Hindlimb muscle (tissue), 1 donor: ENCODE measurements at places on chromosomes 6 and 20.

DNA sequence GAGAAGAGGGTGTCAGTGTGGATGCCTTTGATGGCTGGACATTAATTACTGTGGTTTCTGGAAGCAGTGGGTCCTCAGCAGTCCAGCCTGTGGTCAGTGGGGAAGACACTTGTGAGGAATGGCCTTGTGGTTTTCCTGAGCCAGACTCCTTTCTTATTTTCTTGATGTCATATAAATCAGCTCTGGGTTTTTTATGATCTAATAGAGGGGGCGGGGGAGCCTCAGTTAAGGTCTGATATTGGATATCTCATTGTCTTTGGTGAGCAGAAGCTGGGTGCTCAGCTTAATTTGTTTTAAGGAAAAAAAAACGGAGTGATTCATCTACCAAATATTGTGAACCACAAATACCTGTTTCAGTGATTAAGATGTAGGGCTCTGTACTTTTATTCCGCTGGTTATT lies 62.1 kb downstream of the OTOR start:
- DNase-seq, result no peak

DNA sequence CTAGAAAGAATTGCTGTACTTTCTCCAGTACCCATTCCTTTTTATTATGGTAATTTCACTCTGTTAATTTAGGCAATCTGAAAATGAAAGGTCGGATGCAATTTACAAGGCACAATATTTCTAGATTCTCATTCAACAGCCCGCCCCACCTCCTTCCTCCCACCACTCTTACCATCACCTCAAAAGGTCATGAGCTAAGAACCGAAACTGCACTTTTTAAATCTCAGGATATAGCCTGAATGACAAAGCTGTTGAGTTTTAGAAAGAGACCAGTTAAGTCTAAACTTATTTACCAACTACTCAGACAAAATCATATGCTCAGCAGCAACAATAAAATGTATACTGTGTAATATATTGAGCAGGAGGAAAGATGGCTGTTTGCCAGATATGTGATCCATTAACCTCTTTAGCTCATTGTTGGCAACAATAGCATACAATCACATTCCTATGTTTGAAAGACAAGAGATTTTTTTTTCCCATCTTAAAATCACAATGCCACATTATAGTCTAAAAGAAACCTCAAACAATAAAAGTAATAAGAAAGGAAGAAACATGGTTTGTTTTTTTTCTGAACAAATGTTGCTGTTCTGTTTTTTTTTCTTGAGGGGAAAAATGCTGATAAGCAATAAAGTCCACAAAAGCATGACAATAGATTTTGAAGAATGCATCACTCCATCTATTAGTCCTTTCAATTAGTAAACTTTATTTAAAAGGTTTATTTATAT lies 1.6 kb upstream of the HS3ST5 start:
- no peak for DNase-seq

- DNase-seq, result no peak
These were observed 19.8 kb upstream of the LMBRD1 start for GRCh38 chr6:69816569-69816968.

DNA sequence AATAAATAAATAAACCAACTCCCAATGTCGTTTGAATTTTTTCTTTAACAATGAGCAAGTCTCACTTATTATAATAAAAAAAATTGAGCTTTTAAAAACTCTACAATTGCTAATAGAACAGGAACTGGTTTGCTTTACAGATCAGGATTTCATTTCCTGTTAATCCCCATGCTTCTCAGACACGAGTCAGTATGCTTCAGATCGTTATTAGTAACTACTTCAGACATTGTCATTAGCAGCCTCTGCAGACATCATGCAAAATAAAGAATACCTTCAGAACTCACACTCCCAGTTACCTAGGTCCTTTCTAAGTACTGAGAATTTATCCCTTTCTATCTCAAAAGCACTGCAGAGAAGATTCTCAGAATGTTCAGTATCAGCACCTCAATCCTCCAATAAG lies 10.0 kb upstream of the FAM210B start:
- DNase-seq, result no peak

DNA sequence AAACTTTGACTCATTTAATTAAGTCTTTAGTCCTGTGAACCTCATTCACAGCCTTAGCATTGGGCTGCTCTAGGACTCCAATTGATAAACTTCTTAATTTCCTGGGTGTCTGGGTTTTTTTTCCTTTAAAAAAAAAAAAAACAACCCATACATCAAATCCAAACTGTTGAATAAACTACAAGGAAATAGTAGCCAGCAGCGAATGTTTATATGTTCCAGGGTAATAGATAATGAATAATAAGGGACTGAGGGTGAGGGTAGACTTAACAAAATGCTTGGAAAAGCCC lies 563.5 kb upstream of the AGPAT4 start:
- no peak for DNase-seq

DNA sequence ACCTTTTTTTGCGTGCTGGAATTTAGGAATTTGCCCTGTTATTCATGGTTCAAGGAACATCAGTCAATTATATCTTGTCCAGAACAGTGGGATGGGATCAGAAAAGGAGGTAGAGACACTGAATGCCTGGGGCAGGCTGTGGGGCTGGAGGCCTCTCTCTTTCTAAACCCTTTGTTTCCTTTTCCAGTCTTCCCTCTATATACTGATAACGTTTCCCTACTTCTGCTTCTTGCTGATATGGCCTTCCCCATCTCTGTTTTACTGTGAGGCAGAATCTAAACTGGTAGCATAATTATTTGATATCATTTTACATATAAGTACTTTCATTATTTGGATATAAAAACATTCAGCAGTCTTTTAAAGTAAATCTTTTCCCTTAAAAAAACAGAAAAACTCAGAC lies 67.5 kb downstream of the DNAH8 start:
- DNase-seq, result no peak

DNA sequence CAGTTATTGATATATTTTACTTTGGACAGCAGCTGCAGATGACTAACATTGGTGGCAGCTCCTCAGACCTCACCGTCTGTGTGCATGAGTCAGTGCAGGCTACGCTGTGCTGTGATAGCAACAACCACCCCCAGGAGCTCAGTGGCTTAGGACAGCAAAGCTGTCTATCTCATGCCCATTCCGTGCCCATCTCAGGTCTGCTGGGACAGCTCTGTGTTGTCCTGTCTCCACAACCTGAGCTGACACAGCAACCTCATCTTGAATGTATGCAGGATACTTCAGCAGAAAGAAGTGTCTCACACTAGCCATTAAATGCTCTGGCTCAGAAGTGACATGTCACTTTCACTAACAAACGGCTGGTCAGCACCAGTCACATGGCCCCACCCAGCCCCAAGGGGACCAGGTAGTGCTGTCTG lies 47.7 kb downstream of the BANF2 start:
- no peak for DNase-seq

GRCh38 chr20:1331101-1331500 lies 2.2 kb upstream of the SDCBP2 start:
- no peak for DNase-seq

GRCh38 chr6:115004982-115005381 lies 662.2 kb upstream of the HS3ST5 start:
- DNase-seq, result peak; percentile 44

- DNase-seq, result no peak
These were observed 131.8 kb downstream of the TIAM2 start for GRCh38 chr6:155126727-155127439.

- DNase-seq, result no peak
These were observed 33.0 kb upstream of the ME1 start for GRCh38 chr6:83463886-83464285.

DNA sequence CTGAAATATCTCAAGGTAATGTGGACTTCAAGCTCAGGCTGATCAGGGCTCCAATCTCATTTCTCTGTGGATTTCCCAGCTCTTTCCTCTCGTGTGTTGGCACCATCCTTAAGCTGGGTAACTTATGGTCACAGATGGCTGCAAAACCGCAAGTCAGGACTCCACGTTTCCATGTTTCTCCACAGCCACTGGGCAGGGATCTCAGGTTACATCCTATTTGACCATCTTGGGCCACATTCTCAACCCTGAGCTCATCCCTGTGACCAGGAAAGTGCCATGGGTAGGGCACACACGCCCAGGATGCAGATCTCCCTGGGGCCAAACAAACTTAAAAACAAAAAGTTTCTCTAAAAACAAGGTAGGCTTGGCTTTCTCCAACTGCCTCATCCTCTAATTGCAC lies 15.4 kb downstream of the RPS6KA2 start:
- no peak for DNase-seq

DNA sequence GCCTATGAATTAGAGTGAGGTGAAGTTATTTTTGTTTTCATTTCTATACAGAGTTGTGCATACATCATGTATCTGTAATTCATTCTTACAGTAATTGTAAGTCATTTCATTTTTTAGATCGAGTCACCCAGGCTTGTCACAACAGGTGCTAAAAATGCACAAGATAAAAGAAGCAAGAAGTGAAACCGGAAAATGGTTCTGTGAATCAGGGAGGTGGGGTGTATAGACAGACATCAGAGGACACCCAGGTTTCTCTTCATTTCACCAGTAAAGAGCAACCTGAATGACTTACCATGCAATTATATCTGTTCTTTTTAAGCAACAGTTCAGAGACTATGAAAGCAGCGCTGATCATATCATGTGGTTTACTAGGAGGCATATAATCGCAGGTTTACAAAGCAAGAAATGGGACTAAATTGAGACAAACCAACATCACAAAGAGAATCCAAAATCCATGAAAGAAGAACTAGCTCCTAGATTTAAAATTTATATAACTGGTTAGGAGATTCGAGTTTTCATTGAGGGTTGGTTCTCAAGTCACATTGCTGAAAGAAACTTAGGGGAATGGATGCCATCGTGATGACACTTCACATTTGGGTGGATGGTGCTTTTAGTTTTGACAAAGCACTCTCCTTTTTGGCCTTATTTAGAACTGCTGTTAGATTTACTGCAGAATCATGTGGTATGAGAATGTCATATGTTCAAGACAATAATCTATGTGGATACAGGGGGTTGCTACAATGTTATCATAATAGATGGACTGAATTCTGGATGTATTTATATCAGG lies 27.9 kb upstream of the TBC1D7 start:
- DNase-seq, result no peak

DNA sequence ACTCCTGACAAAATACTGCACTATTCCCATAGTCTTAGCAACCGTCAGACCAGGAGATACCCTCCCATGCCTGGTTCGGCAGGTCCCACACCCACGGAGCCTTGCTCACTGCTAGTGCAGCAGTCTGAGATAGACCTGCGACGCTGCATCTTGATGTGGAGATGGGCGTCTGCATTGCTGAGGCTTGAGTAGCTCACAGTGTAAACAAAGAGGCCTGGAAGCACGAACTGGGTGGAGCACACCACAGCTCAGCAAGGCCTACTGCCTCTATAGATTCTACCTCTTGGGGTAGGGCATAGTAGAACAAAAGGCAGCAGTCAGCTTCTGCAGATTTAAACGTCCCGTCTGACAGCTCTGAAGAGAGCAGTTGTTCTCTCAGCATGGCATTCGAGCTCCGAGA lies 25.4 kb downstream of the TMEM244 start:
- no peak for DNase-seq

- no peak for DNase-seq
These were observed 5.6 kb upstream of the RBCK1 start for GRCh38 chr20:402496-402885.

GRCh38 chr6:142725024-142725770 lies 219.8 kb downstream of the HIVEP2 start:
- DNase-seq, result no peak

DNA sequence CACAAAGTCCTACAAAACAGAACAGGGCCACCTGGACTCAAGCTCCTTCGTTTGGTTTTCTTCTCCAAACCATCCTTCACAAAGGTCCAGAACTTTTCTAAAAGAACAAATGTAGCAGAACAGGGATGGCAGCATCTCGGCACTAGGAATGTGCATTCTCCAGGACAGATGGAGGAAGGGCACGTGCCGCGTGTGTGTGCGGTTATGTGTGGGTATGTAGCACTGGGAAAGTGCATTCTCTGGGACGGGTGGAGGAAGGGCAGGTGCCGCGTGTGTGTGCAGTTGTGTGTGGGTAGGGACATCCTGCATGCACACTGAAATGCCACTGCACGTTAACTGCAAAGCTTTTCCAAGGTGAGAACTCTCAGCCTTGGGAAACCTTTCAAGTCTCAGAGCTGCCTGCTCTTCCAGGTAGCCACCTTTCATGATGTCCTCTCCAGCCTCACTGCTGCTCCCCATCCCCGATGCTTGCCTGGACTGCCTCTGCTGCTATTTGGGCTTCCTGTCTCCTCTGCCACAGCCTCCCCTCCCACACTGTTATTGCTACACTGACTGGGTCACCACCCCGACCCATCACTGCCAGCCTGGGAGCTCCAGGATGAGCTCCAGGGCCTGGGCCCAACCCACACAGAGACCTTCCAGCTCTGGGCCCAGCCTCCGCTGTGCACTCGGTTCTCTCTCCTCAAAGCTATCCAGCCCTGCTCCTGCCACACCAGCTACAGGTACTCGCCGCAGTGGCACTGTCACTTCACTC lies 47.6 kb downstream of the EZR start:
- no peak for DNase-seq

DNA sequence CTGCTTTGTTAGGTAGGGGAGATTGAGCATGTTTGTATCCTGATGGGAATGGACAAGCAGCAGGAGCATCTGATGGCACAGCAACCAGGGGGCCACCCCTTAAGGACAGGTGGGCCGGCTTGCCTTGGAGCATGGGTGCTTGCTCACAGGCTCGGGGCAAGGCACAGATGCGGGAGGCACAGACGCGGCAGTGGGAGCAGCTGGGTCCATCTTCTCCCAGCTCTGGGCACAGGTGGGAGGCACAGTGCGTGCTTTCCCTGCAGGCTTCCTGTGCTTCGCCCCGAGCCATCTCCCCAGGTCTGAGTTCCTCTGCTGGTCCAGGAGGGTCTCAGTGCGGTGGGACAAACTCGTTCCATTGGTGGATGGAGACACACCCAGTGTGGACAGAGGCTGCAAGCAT lies 73.6 kb upstream of the BHLHE23 start:
- DNase-seq, result no peak

- DNase-seq, result no peak
These were observed 395.0 kb downstream of the SMOC2 start for GRCh38 chr6:168835991-168836390.

DNA sequence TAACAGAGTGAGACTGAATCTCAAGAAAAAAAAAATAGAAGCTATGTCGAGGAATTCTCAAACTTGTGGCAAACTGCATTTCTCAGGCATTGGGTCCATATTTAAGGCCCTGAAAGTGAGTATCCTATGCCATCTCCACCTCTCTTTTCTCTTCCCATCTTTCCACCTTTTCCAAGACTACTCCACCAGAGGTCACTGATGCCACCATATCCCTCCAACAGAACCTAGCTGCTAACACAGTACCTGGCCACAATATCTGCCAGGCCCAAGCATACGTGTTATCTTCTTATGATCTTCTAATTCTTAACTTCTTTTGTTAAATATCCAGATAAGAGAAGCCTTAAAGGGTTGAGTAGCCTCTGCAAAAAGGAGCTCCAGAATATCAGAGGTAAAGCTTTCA lies 8.2 kb upstream of the ADGRF4 start:
- DNase-seq, result no peak

- DNase-seq, result no peak
These were observed 94.1 kb downstream of the TMEM242 start for GRCh38 chr6:157229132-157229618.

DNA sequence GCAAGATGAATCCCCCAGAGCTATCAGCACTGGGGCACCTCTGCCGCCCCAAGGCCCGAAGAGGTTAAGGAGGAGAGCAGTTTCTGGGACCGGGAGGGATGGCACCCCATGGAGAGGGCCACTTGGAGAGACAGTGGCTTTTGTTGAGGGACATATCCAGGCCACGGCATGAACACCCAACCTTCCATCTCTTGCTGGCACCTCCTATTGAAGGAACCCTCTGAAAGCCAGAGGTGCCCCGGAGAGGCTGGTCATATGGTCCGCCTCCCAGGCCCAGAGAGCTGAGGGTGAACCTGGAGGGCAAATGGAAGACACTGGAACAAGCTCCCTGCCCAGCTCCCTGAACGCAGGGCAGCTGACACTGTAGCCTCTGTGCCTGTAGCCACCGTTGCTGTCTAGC lies 167.0 kb downstream of the NFATC2 start:
- no peak for DNase-seq
